ENCODE measurements at places on chromosomes 16 and 17.

GRCh38 chr17:17528696-17529652 lies 32.8 kb upstream of the RASD1 start:
- no peak for DNase-seq

DNA sequence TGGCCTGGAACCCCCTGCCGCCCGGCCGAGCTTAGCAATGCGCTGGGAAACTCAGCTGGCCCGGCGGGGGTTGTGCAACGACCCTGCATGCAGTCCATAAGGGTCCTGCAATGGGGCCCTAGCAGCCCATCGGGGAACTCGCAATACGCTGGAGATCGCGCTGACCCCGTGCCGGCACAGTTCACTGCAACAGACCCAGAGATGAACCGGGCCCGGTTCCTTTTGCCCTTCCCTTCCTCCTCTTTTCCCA lies 375 bp downstream of the SLC25A11 start:
- peak; percentile 33 for DNase-seq

DNA sequence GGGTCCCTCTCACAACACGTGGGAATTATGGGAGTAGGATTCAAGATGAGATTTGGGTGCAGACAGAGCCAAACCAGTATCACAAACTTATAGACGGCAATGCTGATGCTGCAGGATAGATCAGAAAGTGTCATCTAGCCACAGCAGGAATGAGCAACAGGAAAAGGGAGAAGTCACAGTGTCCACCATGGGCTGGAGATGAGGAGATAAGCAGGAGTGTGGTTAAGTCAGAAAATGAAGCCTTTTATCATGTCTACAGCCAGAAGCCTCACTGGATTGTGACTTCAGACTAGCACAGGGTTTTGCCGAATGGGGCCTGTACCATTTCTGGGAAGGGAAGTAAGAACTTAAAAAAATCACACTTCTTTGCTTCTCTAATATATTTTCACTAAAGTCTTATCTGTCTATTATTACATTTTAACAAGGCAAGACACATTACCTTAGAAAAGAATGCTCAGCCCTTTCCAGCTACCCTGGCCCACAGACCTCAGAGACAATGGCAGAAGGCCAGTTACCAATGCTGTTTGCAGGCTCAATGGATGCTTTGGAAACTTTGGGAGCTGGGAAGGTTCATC lies 490.2 kb upstream of the SALL1 start:
- no peak for DNase-seq

- DNase-seq, result no peak
Observed at GRCh38 chr16:9195287-9195686, 103.8 kb downstream of the HAPSTR1 start.
